ENCODE measurements at places on chromosomes 1 and 21. TPM values are rescaled to one million over a fixed set of nuclear protein-coding genes. Genes with fewer than 3 reads are reported as not detected.

DNA sequence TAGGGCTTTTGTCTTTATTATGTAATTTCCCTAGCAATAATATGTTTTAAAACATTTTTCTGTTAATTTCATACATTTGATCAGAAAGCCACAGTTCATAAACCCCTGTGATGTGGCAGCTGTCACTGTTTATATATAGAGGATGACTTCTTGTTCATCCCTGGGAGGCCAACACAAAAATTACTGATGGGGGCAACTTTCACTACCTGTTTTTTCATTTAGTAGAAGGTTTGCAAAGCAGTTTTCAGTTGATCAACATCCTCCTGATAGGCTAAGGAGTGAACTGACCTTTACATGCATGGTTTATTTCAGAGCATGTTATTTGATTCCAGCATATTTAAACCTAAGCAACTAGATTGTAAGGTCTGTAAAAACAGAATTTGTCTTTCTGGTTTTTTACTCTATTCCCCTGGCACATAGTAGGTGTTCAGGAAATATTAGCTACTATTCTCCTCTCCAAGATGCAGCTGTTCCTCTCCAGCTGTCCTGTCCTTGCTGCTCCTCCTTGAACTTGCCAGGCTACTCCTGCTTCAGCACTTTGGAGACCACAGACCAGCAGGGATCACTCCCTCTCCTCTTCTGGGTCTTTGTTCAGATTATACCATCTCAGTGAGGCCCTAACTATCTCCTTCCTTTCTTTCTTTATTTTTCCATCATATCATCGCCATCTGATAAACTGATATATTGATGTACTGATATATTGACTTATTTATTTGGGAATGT lies 54.7 kb downstream of the ROR1 start:
- DNase-seq, result no peak

GRCh38 chr1:25573591-25573930 lies 30.2 kb downstream of the LDLRAP1 start:
- no peak for DNase-seq

Gene ADAM30
- not detected for total RNA-seq

Gene FBXO2
- total RNA-seq, result 2.7 TPM

DNA sequence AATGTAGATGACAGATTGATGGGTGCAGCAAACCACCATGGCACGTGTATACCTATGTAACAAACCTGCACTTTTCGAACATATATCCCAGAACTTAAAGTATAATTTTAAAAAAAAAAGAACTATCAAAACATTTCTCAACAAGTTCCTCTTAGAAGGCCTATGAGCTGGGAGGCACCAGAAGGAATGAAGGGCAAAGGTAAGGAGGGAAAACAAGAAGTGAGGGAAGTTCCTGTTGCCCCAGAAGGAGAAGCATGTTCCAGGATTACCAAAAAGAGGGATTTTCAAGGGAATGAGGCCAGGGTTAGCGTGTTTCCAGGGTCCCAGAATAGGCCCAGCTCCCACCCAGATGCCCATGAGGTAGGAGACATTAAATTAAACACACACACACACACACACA lies 361.0 kb downstream of the SETD4 start:
- DNase-seq, result no peak

DNA sequence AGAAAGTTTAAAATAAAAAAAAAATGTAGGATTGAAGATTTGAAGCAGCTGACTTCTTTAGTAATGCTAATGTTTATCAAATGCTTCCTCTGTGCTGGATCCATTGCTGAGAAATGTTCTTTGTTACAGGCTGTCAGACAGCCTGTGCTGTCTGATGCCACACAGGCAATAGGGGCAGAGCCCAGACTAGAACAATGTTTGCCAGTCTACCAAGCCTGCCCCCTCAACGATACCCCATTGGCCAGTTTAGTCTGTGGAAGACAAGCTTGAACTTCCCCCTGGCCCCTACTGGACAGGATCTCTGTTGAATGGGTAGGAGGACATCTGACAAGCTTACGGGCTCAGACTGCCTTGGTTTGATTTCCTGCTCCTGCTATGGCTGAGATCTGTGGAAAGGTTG lies 79.4 kb downstream of the PAPPA2 start:
- no peak for DNase-seq

All from occipital lobe (tissue), 3 donors.